Colonic mucosa (tissue), 4 donors: ENCODE measurements at places on chromosomes 4 and X.

GRCh38 chr4:48187813-48188212 lies 53.8 kb upstream of the TXK start:
- no peaks in the 10 kb centered on the region for H3K4me1 ChIP-seq
- H3K27me3 ChIP-seq: no peaks in the 10 kb centered on the region
- H3K27ac ChIP-seq: no peak overlapping the region
- no peak for DNase-seq
- H3K4me3 ChIP-seq: no peak overlapping the region

GRCh38 chr4:168134651-168135050 lies 42.3 kb downstream of the ANXA10 start:
- no peaks in the 10 kb centered on the region for H3K4me1 ChIP-seq
- H3K27me3 ChIP-seq: no peaks in the 10 kb centered on the region
- H3K4me3 ChIP-seq: no peak overlapping the region
- no peak for DNase-seq
- H3K36me3 ChIP-seq: no peaks in the 10 kb centered on the region
- H3K27ac ChIP-seq: no peak overlapping the region

DNA sequence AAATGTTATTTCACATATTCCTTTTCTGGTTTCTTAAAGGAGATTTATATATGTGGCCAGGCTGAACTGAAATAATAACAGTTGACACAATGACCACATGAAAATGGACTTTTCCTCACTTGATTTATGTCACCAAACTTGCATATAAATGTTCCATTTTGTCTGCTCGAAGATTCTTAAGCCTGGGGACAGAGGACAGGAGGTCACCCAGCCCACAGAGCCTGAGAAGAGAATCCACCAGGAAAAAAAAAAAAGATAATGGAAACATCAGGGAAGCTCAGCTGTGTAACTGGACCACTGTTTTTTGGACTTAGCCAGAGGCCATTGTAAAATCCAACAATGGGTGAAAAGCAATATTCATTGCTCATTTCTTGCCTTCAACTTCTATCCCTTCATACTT lies 359.0 kb upstream of the FGF16 start:
- H3K27ac ChIP-seq: no peak overlapping the region

GRCh38 chrX:126338916-126339315 lies 172.8 kb upstream of the DCAF12L2 start:
- no peaks in the 10 kb centered on the region for H3K4me1 ChIP-seq
- no peak for DNase-seq
- H3K27me3 ChIP-seq: no peaks in the 10 kb centered on the region

DNA sequence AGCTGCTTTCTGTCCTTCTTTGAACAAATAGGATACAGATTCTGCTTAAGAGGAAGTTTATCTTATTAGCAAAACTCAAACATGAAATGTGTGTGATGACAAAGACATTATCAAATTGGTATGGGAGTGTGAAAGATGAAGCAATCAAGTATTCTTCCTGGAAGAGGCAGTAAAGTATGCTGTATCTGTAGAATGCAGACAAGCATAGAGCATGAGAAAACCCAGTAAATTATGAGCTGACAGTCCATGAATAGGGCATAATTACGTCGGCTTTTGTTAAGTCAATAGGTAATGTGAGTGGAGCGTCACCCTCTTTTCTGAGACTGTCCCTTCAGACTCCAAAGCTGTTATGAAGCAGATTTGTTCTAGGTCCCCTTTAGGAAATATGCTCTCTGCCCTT lies 458.6 kb upstream of the NWD2 start:
- no peaks in the 10 kb centered on the region for H3K4me1 ChIP-seq
- DNase-seq: no peak
- no peak overlapping the region for H3K4me3 ChIP-seq
- no peaks in the 10 kb centered on the region for H3K36me3 ChIP-seq
- no peak overlapping the region for H3K27ac ChIP-seq

DNA sequence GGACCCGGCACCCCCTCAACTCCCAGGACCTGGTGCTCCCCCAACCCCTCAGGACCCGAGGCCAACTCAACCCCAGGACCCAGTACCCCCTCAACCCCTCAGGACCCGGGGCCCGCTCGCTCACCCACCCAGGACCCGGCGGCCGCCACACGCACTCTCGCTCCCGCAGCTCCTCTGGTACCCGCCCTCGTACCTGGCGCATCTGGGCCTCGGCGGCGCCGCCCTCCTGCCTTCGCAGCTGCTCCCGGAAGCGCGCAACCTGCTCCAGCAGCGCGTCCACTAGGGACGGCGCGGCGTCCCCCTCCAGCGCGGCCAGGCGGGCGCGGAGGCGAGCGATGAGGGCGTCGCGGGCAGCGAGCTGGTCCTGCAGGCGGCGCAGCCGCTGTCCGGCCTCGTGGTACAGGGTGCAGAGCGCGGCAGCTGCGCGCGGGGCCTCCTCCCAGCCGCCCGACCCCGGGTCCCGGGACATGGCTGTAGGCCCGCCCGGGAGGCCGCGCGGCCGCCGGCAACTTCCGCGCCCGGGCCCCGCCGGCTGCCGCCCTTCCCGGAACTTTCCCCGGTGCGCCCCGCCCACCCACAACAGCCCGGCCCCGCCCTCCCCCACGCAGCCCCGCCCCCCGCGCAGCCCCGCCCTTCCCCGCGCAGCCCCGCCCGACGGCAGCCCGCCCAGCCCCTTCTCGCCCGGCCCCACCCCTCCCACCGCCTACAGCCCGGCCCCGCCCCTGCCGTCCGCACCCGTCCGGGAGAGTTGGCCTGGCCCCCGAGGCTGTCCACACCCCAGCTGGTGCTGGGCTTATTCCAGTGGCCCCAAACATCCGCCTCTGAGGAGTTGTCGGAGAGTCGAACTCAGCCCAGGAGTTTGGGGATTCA lies at the start of gene TNIP2:
Gene TNIP2, minus strand, starts transcription at position 516 of the 870 bp plus-strand sequence. Its CDS starts 47 bp downstream, at position 469.
- H3K4me3 ChIP-seq: peak within 1 kb of the TSS; percentile 71
- H3K27me3 ChIP-seq: no peaks in the 10 kb centered on the region
- H3K36me3 ChIP-seq: no peaks in the 10 kb centered on the region
- peak; percentile 92 for DNase-seq
- H3K27ac ChIP-seq: peak within 1 kb of the TSS; percentile 95

- no peak overlapping the region for H3K4me3 ChIP-seq
- no peaks in the 10 kb centered on the region for H3K36me3 ChIP-seq
- H3K27ac ChIP-seq: no peak overlapping the region
- no peak for DNase-seq
- H3K27me3 ChIP-seq: no peaks in the 10 kb centered on the region
Observed at GRCh38 chr4:184729946-184730345, 4.0 kb downstream of the CENPU start.

GRCh38 chrX:16589826-16590225 lies 60.1 kb upstream of the S100G start:
- no peaks in the 10 kb centered on the region for H3K4me1 ChIP-seq
- DNase-seq: no peak
- no peaks in the 10 kb centered on the region for H3K27me3 ChIP-seq
- H3K36me3 ChIP-seq: no peaks in the 10 kb centered on the region
- no peak overlapping the region for H3K27ac ChIP-seq

- no peak overlapping the region for H3K4me3 ChIP-seq
- no peaks in the 10 kb centered on the region for H3K36me3 ChIP-seq
- H3K27ac ChIP-seq: no peak overlapping the region
- H3K27me3 ChIP-seq: no peaks in the 10 kb centered on the region
Observed at GRCh38 chrX:14927401-14927800, 54.2 kb downstream of the MOSPD2 start.

GRCh38 chrX:129613596-129613995 lies 41.2 kb downstream of the APLN start:
- H3K27ac ChIP-seq: no peak overlapping the region
- DNase-seq: no peak
- H3K4me3 ChIP-seq: no peak overlapping the region
- no peaks in the 10 kb centered on the region for H3K36me3 ChIP-seq
- H3K27me3 ChIP-seq: no peaks in the 10 kb centered on the region
- no peaks in the 10 kb centered on the region for H3K4me1 ChIP-seq

DNA sequence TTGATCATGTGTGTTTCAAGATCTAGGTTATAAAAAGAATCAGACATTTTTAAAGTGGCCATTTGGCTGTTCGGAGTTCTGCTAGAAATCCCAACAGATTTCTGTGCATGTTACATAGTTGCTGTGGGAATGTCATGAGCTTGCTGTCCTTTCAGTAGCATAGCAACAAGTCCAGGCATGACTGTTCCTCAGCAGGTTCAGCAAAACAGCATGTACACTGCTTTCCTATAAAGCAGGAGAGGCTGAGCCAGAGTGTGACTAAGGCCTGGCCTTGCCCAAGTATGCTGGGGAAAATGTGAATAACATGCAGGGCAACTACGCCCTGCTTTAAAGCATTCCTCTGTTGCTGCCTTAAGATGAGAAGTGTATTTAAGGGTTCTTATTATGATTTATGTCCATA lies 217.1 kb upstream of the SMIM31 start:
- DNase-seq: no peak
- no peaks in the 10 kb centered on the region for H3K27me3 ChIP-seq
- no peaks in the 10 kb centered on the region for H3K4me1 ChIP-seq
- H3K36me3 ChIP-seq: no peaks in the 10 kb centered on the region

DNA sequence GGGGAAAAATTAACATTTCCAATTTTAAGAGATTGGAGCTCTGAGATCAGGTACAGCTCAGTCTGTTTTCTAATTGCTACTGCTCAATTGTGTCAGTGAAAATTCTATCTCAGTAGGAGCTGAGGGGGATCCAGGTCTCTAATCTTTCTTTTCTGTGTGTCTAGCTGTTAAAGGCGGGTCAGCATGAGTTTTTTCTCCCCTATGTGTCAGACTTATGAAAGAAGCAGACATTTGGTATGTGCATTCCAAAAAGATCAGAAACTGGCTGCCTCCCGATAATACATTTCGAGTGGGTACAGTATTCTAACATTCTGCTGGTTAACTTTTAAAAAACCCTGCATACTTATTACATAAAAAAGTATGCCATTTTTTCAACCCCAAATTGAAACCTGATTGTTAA lies 72.4 kb downstream of the PCDH7 start:
- H3K27ac ChIP-seq: no peak overlapping the region
- H3K4me1 ChIP-seq: no peaks in the 10 kb centered on the region
- no peak for DNase-seq
- H3K4me3 ChIP-seq: no peak overlapping the region
- no peaks in the 10 kb centered on the region for H3K27me3 ChIP-seq

GRCh38 chrX:72115380-72115779 lies 16.3 kb downstream of the RTL5 start:
- no peak overlapping the region for H3K4me3 ChIP-seq
- H3K4me1 ChIP-seq: no peaks in the 10 kb centered on the region
- no peaks in the 10 kb centered on the region for H3K27me3 ChIP-seq
- H3K36me3 ChIP-seq: no peaks in the 10 kb centered on the region
- no peak overlapping the region for H3K27ac ChIP-seq

- no peak overlapping the region for H3K4me3 ChIP-seq
- H3K27ac ChIP-seq: no peak overlapping the region
- H3K36me3 ChIP-seq: no peaks in the 10 kb centered on the region
- H3K4me1 ChIP-seq: peaks cover 3% of the 10 kb centered on the region
- DNase-seq: no peak
- no peaks in the 10 kb centered on the region for H3K27me3 ChIP-seq
Observed at GRCh38 chr4:77538144-77538543, 67.5 kb upstream of the CXCL13 start.

GRCh38 chrX:120741452-120741851 lies 111.6 kb upstream of the C1GALT1C1 start:
- no peak for DNase-seq
- H3K4me1 ChIP-seq: no peaks in the 10 kb centered on the region
- no peak overlapping the region for H3K4me3 ChIP-seq
- no peak overlapping the region for H3K27ac ChIP-seq
- H3K36me3 ChIP-seq: no peaks in the 10 kb centered on the region
